Jurkat, Clone E6-1 (cell line): ENCODE measurements at places on chromosomes 13 and 19.

GRCh38 chr13:99648927-99649326 is 147.7 kb downstream of the TM9SF2 start:
- no peak for DNase-seq

GRCh38 chr13:45512098-45512496 is 47.4 kb downstream of the COG3 start:
- DNase-seq, result no peak

DNA sequence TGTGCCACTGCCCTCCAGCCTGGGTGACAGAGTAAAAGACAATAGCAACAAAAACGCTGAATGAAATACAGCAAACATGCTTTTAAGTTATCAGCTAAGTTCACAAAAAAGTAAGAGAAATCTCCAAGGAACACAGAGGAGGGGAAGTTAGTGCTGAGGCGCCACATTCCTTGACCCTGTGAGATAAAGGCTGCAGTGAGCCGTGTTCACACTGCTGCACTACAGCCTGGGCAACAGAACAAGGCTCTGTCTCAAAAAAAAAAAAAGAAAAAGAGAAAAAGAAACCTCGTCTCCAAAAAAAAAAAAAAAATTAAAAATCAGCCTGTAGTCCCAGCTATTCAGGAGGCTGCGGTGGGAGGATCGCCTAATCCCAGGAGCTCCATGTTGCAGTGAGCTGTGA is 16.3 kb upstream of the DOCK6 start:
- DNase-seq, result no peak

- no peak for DNase-seq
Measured at GRCh38 chr13:73090823-73091187, 32.0 kb downstream of the KLF5 start.

GRCh38 chr19:30360376-30361106 is 11.6 kb upstream of the ZNF536 start:
- no peak for DNase-seq

DNA sequence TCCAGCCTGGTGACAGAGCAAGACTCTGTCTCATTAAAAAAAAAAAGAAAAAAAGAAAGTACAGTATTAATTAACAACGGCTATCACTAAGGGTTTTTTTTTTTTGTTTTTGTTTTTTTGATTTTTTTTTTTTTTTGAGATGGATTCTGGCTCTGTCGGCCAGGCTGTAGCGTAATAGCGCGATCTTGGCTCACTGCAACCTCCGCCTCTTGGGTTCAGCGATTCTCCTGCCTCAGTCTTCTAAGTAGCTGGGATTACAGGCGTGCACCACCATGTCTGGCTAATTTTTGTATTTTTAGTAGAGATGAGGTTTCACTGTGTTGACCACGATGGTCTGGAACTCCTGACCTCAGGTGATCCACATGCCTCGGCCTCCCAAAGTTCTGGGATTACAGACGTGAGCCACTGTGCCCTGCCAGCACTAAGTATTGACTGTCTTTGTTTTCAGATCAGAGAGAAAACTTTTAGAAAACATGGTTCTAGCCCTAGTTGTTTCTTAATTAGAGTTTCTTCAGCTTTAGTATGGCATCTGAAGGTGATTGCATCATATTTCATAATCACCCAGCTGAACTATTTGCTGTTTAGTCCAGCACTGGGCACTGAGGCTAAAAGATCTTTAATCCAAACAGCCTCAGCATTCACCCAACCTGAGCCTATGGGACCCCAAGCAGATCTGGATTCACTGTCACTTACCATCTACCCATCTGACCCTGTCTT is 2.7 kb upstream of the GATAD2A start:
- DNase-seq, result no peak

- DNase-seq, result no peak
Measured at GRCh38 chr19:45066921-45067661, 9.2 kb downstream of the ZNF296 start.

GRCh38 chr19:14183741-14184350 is 22.1 kb downstream of the ADGRL1 start:
- DNase-seq, result no peak

DNA sequence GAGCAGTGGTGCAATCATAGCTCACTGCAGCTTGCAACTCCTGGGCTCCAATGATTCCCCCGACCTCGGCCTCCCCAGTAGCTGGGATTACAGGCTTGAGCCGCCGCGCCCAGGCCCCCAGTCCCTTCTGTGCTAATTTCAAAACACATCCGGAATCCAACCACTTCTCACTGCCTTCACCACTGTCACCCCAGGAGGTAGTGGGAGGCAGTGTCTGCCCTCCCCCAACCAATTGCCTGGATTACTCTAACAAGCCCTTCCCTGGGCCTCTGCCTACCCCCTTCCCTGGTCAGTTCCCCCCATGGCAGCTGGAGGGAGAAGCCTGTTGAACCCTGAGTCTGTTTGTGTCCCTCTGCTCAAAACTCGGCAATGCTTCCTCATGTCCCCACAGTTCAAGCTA is 2.3 kb downstream of the PRAM1 start:
- DNase-seq, result no peak

DNA sequence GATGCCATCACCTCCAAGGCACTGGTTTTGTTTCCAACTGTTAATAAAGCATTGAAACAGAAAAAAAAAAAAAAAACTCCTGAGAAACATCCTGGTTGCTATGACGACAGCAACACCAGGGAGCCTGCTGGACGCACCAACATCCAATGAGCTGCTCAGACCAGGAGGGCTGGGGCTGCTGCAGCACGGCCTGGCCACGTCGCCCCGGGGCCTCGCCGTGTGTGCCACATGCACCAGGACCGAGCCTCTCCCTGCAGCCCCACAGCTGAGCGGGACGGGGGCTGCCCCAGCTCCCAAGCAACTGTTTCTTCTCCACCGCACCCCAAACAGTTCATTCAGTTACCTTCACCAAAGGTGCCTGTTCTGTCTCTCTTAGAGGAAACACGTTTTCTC is 54.5 kb downstream of the RASA3 start:
- DNase-seq, result no peak

DNA sequence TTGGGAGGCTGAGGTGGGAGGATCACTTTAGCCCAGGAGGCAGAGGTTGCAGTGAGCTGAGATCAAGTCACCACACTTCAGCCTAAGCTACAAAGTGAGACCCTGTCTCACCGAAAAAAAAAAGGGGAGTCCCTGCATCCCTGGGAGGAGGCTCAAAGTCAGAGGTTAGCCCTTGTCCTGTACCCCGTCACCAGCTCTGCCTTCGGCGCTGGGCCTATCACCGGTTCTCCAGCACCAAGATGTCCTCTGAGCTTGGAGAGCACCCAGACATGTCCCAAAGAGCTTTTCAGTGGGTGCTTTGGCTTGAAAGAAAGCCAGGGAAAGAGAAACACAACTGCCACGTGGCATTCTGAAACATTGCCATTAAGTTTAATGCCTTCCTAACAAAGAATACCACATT is 356.9 kb upstream of the TSHZ3 start:
- DNase-seq, result no peak

GRCh38 chr13:22060187-22060586 is 389.3 kb downstream of the FGF9 start:
- DNase-seq, result no peak

DNA sequence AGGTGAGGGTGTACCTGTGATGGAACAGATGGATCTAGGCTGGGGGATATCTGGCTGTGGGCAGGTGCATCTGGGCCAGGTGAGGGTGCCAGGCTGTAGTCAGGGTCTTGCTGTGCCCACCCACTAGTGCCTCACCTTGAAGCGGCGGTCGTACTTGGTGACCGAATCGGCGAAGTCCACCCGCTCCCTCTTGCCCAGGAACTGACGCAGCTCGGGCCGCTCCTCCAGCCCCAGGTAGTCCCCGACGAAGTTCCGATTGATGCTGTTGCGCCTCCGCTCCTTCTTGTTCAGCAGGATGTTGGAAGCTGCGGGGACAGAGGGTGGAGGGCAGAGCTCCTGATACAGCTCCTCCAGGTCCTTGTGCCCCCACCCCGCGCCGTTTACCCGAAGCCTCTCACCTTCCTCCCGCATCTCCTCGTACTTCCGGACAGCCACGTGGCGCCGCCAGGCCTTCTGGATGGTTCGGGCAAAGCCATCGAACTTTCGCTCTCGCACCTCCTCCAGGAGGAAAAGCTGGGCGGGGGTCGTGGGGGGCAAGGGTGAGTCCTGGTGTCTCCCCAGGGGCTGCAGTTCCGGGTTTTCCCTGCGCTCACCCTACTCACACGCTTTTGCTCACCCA is 16.2 kb upstream of the ZNF414 start:
- no peak for DNase-seq

DNA sequence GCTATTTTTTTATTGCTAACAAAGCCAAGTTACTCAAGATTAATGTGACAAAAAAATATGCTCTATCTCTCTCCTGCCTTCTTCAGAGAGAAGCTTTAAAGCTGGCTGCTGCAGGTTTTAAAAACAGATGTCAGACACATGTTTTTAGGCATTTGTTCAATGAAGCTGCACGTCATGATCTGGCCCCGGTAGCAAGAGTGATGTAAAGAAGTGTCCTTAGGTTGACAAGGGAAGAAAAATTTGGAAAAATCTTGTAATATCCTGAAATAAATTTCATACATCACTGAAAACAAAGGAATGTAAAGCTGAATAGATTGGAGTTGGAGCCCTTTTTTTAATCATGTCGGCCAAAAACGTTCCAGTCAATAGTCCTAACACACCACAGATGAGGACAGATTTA is 531.4 kb upstream of the NBEA start:
- no peak for DNase-seq

GRCh38 chr19:55216461-55217198 is 7.3 kb upstream of the PTPRH start:
- peak; percentile 86 for DNase-seq

GRCh38 chr19:56120371-56121179 is 520 bp downstream of the ZNF787 start:
- DNase-seq, result peak; percentile 63

DNA sequence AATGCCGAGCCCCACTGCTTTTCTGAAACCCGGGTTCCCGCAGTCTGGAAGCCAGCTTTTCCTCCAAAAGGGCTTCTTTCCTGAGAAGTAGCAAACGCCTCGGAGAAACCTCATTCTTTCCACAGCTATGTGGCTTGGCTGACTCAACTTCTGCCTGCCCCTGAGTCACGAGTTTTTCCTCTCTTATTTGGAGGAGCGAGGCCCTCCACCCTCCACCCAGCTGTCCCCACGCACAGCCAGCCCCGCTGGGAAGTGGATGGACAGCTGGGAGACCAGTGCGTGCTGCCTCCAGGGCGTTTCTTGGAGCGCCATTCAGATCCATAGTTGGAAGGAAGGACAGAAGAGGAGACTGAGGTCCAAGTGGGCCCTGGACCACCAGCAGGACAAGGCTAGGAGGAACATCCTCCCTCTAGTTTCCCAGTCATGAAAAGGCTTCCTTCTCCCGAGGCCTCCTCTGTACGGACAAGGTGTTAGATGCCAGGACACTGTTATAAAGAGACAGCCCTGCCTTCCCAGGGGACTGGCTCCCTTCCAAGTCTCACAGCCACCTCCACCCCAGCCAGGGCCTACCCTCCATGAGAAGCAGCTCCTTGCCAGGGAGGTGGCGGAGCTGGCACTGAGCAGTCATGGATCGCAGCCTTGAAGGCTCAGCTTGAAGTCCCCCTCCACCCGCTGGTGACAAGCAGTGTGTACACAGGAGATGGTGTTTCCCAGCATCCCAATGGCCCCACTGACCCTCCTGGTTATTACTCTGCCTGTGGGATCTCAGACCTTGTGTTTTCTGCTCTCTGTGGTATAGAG is 2.5 kb upstream of the PLEKHF1 start:
- DNase-seq, result no peak

DNA sequence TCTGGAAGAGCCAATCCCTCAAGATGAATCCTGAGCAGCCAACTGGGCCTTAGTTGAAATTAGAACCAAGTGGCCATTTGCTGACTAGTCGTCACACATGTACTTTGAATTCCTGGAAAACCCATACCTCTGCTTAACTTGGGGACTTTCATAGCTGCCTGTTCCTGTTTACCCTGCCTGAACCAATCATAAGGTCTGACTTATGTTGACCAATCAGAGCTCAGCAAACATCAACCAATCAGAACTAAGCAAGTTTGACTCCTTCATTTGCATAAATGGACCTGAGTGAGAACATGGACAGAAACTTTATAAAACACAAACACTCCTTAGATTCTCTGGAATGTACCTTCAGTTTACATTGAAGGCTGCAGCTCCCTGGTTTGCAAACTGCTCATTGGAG is 50.8 kb downstream of the LATS2 start:
- no peak for DNase-seq

DNA sequence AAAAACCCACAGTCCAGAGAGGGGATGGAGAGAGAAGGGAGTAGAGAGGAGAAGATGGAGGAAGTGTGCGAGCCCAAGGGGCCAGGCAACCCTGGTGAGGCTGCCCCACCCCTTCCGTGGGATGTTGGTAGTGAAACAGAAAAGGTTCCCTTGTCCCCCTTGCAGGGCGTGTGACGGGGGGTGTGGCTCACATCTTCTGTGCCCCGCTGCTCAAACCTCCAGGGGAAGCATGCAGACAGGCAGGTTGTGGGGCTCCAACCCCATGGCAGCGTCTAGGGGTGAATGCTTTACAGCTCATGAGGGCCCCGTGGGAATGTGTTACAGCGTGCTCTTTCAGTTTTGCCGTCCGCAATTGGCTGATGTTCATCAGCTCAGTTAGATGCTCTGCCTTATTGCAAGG is 14.7 kb upstream of the EVI5L start:
- DNase-seq, result no peak

- DNase-seq, result no peak
Measured at GRCh38 chr13:113086991-113087922, 18.3 kb upstream of the F7 start.

GRCh38 chr19:29673451-29674371 is 8.4 kb downstream of the PLEKHF1 start:
- DNase-seq, result no peak

GRCh38 chr19:1959928-1960589 is 19.1 kb downstream of the CSNK1G2 start:
- DNase-seq, result no peak

- no peak for DNase-seq
Measured at GRCh38 chr19:9741476-9742171, 26.9 kb downstream of the ZNF846 start.

DNA sequence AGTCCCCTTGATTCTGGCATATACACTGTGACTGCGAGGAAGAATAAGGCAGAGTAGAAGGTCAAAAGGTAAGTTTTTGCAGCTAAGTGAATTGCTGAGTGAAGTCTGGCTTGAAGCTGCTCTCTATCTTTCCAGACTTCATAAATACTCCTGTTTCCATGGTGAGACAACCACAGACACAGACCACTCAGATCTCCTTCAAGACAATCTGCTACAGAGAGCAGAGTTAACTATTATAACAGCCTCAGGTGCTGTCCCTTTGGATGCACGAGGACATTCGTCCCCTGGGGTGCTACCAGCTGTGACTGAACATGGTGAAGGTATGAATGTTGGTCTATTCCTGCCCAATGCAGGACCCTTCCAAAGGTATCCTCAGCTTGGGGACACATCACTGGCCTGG is 104.0 kb downstream of the MYCBP2 start:
- no peak for DNase-seq

DNA sequence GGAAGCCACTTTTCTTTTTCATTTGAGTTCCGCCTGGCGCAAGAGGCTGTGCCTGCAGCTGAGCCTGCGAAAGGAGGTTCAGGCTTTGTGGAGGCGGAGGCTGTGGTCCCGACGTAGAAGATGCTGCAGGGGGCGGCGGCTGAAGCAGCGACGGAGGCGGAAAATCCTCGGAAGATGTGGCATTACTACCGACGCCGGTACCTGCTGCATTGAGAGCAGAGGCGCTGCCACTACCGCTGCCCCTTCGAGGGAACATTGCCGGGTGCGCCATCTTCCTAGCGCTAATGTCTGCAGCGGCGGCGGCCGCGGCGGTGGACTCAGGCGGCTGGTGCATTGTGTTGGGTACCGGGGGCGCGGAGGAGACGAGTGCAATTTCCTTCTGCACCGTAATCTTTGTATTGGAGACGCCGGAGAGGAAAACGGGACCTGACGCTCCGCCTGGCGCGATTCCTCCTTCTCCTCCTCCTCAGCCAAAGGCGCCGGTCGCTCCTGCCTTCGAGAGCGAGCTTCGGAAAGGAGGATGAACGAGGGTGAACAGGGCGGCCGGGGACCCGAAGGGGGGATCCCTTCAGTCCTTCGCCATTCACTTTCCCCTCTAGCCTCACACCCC is at the start of gene TSC22D1:
Gene TSC22D1 (minus strand): TSS at position 590 of the 610 bp plus-strand sequence. CDS start 256 bp downstream, at position 334.
- DNase-seq, result no peak
